ENCODE measurements at places on chromosomes 5 and 9.

DNA sequence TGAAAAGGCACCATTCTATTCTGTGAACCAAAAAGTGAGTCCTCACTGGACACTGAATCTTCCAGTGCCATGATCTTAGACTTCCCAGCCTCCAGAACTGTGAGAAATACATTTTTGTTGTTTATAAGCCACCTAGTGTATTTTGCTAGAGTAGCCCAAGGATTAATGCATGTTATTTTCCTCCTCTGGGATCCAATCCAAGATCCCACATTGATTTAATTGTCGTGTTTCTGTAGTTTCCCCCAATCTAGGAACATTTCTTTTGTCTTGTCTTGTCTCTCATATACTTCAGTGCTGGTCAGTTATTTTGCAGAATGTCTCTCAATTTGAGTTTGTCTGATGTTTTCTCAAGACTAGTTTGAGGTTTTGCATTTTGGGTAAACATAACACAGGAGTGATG lies 36.4 kb downstream of the GDNF start:
- DNase-seq: no peak

DNA sequence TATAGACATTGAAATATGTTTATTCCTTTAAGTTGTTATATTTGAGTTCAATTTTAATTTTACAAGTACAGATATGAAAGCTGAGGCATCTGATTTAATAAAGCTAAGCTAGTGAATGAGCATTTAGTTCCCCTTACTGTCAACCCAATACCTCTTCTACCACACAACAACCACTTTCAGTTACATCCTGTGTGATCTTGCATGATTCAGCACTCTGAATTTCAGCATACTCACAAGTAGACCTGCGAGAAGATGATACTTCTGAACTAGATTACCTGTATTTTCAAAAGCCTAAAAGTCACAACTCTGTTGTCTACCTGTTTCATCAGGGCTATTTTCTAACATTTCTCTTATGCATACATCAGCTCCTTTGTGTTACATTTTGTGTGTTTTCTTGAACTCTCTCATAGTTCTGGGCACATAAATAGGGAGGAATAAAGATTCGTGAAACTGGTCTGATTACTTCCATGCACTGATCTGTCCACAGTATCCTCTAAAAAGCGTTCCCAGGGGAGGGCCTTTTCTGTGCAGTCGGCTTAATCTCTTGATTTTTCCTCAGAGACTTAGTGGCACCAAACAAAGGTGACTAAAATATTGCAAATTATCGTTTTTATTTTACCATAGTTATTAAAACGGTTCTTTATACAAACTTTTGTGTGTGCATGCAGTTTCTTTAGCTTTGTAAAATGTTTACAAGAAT lies 2025.5 kb upstream of the NUDT12 start:
- no peak for DNase-seq

DNA sequence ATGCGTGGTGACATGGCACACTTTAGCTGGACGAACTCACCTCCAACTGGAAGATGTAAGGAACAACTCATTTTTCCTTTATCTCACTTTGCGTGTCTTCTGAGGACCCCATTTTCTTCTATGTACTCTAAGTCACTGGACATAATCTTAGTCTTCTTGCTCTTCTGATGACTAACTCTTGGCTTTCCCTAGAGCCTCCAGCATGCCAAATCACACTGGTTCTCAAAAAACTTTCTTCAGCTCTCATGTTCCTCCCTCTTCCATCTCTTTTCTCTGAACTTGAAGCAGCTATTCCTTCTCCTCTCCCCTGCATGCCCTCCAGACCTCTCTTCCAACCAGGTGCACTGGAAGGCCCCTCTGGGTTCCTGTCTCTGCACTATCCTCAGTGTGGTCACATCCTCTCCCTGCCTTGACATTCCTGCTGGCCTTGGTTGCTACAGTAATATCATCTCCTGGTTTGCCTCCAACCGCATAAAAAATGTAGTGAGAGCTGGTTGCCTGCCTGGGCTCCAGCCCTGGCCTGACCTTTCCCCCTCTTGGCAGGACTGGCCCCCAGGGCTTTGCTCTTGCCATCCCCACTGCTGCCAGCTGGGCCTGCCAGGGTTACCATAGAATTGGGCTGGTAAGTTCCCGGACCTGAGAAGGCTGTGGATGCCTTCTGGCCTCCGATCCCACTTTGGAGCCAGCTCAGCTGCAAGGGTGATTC lies 44.8 kb upstream of the BNC2 start:
- no peak for DNase-seq

DNA sequence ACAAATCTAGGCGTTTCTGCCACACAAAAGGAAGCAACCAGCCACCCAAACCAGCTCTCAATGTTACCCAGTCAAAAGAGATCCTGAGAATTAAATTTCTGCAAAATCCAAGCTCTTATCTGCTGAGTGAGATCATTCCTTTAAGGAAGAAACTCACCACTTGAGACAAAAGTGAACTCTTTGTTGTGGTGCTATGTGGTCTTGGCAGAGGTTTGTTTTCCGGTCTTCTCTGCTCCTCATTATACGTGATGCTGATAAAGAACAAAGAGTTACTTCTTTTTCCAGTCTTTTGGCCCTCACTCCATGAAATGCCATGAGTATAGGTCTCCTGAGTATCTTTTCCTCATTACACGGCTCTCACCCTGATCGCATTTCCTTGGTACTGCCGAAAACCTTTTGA lies 82.1 kb downstream of the PRKACG start:
- DNase-seq: no peak

DNA sequence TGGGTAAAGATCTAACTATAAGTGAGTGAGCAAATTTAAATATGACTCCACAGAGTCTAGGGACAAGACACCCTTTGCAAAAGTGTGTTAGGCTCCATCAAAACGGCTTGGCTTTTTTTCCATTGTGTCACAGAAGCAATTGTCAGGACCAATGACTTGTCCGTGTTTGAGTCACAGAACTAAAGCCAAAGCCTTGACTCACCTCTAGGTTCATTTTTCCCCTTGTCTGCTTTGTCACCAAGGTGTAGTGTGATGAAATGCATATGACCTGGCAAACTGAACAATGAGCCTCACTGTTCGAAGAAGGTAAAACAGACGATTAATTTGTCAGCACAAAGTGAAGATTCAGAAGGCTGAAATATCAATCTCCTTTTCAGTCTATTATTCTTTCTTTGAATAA lies 331.0 kb downstream of the GLIS3 start:
- no peak for DNase-seq

DNA sequence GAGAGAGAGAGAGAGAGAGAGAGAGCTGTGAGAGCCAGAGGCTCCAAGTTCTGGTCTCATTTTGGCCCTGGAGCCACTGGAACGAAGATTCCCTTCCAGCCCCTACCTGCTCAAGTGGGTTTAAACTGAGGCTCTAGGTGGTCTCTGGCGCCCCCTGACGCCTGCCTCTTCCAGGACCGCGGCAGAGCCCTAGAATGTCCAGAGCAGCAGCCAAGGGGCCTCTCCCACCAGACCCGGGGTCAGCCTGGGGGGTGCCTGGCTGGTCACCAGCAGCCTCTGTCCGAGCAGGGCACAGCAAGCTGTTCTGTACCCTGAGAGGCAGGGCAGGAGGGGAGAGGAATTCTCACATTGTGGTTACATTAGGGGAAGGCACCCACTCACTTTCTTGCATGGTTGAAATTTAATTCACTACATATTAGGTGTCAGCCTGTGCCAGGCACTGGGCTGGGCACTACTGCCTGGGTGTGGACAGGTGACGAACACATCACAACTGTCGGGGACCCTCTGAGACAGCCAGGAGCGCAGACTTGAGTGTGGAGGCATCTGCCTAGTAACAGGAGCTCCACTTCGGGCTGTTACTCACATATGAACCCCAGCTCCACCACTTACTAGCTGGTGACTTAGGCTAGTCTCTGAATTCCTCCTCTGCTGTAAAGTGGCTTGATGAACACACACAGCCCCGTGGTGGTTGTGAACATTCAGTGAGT lies 44.5 kb downstream of the AMBP start:
- DNase-seq: no peak

GRCh38 chr9:2174911-2175310 lies 159.8 kb downstream of the SMARCA2 start:
- no peak for DNase-seq

DNA sequence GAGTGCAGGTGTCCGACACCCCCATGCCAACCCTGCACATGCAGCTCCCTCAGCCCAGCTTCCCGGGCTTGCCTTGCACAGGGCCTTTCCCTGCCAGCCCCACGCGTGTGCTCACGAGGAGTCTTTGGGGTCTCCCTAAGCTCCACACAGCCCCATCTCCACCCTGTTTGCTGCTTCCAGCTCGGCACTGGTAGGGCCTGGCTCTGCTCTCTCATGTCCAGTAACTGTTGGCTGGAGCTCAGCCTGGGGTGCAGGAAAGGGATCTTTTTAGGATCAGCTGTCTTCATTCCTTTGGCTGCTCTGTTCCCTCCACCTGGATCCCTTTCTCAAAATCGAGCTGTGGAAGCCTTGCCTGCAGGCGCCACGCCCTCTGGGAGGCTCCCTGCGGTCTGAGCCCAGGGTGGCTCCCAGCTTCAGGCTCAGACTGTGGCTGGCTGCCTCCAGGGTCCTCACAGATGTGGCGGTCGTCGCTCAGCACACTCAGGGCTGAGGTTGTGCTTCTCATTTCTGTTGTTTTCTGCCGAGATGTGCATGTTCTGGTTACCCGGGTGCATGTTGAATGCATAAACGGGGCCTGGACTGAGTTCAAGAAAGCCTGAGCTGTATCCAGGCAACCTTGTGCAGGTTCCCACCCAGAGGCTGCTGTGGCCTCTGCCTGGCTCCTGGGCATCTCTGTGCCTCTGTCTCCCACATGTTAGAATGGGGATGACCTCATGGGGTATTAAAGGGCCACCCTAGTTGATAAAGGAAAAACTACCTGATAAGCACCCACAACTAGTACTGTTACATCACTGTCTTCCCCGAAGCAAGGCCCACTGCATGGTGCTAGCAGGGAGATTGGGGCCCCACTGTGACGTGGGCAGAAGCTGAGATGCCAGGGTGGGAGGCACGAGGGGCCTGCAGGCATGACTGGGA lies 4.3 kb downstream of the CACNA1B start:
- no peak for DNase-seq

DNA sequence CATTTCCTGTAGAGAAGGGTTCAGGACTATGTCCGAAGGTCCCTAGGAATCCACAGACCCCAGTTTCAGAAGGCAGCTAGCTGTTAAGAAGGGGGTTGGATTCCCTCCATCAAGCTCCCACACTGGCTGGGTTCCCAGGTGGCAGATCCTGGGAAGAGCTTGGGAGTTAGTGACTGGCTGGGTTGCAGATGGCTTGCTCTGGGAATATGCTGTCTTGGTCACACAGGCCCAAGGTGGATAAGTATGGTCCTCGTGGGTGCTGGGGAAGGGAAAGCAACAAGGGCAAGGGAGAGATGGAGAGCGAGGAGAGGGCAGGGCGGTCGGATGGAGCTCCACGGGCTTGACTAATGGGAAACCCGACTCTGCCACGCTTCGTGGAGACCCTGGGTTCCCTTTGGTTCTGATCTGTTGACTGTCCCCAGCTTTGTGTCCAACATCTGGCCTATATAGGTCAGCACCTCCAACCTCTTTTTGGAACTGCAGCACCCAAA lies 17.4 kb downstream of the SH3PXD2B start:
- no peak for DNase-seq

- DNase-seq: no peak
These were observed 62.0 kb downstream of the CAVIN4 start for GRCh38 chr9:100639854-100640253.

DNA sequence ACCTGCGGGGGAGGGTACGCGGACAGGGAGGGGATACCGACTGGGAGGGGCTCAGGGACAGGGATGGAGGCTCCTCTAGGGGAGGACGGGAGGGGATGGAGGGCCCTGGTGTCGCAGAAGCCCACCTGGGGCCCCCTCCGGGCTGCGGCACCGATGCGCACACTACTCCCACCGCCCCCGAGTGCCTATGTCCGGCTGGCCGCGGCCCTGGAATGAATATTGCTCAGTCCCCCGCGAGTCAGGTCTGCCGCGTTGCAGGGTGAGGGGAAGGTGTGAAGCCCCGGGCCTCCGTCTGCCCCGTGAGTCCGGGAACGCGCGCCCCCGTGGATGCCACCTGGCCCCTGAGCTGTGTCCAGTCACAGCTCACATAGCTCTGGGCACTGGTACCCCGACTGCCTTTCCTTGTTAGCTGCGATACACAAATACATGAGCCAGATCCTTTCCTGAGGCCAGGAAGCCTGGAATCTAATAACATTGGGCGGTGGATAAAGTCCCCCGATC lies 44.5 kb upstream of the PRSS3 start:
- no peak for DNase-seq

DNA sequence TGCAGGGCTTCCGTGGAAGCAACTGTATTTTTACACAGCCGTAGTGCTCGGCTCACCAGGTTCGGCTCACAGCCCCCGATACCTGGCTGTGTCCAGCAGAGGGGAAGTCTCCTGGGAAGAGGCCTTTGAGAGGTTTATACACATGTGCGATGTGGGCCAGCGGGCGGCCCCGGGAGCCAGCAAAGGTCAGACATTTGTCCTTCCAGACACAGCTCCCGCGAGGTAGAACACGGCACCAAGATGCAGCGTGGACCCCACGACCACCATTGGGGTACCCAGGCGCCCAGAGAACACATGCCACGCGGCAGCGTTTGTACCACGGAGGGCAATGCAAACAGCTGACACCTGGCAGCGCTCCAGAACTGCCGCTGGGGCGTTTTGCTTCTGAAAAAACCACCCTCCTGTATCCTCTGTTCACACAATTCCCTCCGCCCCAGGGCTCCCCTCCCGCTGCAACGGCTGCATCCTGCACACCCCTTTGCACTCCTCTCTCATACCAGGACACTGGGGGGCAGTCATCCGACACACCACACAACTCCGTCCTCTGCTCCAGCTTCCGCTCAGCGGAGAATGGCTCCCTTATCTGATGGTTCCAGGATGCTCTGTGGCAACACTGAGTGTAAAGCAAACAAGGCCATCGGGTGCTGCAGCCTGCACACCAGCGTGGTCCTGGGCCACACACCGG lies 235.3 kb downstream of the SYK start:
- DNase-seq: peak; percentile 68

- DNase-seq: peak; percentile 75
These were observed 928.3 kb downstream of the NR2F1-AS1 start for GRCh38 chr5:92652756-92653155.

GRCh38 chr9:90121762-90122161 lies 517.0 kb downstream of the GADD45G start:
- DNase-seq: peak; percentile 52

DNA sequence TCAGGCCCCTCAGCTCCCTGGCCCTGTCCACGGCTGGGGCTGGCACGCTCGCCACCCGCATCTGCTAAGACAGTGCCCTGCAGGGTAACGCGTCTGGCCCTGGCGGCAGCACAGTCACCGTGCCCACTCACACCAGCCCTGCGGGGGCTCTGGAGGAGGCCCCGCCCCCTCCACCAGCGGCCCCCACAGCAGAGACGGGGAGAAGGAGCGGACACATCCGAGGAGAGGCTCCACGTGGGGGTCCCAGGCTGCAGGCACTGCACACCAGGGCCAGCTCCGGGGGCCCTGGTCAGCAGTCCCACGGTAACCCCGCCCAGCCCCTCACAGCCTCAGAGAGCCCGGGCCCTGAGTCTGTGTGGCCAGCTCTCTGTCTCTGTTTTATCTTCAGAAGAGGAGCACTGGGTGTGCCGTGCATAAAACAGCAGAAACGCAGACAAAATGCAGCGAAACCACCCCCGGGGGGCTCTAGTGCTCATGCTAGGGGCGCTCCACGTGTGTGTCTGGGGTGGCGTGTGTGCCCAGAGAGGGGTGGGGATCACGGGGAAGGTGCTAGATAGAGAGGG lies 47.5 kb upstream of the NRARP start:
- no peak for DNase-seq

All from fibroblast of skin of left quadriceps (primary cell).